ENCODE measurements at places on chromosomes 16 and 17.
A peak's percentile ranks its signal among the peaks of the same experiment; 100 is the strongest.

DNA sequence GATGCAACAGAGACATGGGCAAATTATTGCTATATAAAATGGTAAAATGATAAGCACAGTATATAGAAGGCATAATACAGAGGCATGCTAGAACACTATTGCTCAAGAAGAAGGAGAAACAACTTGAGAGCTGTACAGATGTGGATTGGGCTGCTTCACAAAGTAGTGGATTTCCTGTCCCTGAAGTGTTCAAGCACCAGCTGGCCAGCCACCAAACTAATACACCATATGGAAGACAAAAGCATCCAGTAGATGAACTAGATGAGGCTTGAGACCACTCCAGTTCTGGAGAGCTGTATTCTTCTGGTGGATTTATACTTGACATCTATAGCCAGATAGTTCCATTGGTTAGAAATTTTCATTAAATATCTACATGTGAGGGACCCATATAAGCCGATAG lies 134.1 kb upstream of the GNAO1 start:
- H3K36me3 ChIP-seq = no peaks in the 10 kb centered on the region
- peaks cover 12% of the 10 kb centered on the region for H3K27me3 ChIP-seq
- no peaks in the 10 kb centered on the region for H3K4me1 ChIP-seq
- H3K27ac ChIP-seq = no peak overlapping the region

GRCh38 chr17:37488607-37489196 lies 989 bp upstream of the DUSP14 start:
- peaks cover 41% of the 10 kb centered on the region for H3K4me1 ChIP-seq
- H3K27me3 ChIP-seq = no peaks in the 10 kb centered on the region
- no peaks in the 10 kb centered on the region for H3K36me3 ChIP-seq
- peak; percentile 25 for DNase-seq
- H3K4me3 ChIP-seq = peak overlapping the region; percentile 96

GRCh38 chr17:27339836-27340550 lies 46.1 kb downstream of the WSB1 start:
- H3K36me3 ChIP-seq = no peaks in the 10 kb centered on the region
- no peak overlapping the region for H3K27ac ChIP-seq
- H3K4me3 ChIP-seq = no peak overlapping the region
- peaks cover 15% of the 10 kb centered on the region for H3K27me3 ChIP-seq
- H3K4me1 ChIP-seq = no peaks in the 10 kb centered on the region

- H3K27ac ChIP-seq = no peak overlapping the region
- H3K36me3 ChIP-seq = peaks cover 6% of the 10 kb centered on the region
- H3K27me3 ChIP-seq = no peaks in the 10 kb centered on the region
Measured at GRCh38 chr16:57568173-57568678, 25.8 kb downstream of the ADGRG5 start.

DNA sequence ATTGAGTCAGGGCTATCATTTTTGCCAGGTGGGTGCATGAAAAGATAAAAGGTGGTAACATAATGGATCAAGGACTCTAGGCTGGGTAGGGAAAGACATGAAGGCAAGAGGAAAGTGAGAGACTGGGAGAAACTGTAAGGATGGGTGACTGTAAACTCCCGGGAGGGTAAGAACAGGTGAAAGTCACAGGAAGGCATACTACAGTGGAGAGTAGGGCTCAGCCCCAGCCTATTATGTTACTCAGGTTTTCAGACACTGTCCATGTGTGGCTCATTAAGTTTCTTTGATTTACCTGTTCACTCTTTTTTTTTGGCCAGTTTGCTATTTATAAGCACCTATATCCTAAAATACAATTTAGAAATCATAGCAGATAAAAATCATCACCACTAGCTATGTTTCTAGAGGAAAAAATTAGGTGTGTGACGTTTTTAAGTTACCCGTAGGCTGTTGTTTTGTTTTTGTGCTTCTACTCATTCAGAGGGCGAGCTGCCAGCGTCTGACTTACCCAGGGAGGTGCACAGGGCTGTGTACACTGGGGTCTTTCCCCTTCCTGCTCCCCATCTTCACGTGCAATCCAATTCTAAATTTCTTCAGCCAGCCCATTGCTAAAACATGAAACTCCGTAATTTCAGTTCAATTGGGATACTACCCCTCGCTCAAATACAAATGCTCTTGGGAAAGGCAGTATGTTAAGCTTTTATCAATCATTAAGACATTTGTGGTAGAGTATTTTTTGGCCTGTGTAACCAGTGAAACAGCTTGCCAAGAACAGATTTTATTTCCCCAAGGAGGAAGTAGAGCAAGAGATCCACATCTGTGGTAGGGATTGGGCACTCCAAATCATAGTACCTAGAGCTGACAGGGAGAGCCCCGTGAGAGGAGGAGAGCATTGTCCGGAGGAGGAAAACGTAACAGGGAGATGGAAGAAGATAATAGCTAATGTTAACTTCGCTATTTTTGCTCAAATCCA lies 21.7 kb upstream of the VWA3A start:
- H3K4me1 ChIP-seq = no peaks in the 10 kb centered on the region
- DNase-seq = no peak
- no peaks in the 10 kb centered on the region for H3K27me3 ChIP-seq
- H3K27ac ChIP-seq = no peak overlapping the region

DNA sequence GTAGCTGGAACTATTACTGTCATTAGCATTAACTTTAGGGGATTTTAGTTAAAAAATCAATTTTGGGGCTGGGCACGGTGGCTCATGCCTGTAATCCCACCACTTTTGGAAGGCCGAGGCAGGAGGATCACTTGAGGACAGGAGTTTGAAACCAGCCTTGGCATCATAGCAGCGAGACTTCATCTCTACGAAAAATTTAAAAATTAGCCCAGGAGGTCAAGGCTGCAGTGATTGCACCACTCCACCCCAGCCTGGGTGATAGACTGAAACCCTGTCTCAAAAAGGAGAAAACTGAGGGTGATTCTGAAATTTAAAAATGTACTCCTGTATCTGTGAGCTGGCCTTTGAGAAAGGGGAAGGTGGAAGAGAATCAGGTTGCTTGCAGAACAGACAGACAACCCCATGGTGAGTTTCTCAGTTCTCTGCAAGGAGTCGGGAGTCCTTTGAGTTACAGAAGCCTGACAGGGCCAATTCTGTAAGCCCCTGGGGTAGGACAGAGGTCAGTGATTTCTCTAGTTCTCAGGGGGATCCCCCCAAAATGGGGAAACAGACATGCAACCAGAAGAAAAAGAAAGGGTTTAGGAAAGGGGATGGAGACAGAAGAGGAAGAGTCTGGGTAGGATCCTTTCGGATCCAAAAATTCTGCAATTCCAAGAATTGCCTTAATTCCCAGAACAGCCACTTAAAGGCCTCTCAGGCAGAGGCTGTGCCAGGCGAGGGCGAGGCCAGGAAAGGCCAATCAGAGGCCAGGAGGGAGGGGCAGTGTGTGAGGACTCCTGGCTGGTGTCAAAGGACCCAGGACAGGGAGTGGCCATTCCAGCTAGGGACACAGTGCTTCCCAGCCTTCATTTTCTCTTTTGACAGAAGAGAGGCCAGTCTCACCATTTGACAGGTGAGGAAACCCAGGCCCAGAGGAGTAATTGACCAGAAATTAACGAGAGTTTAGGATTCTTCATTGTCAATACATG lies 6.7 kb downstream of the NUPR1 start:
- peak overlapping the region; percentile 76 for H3K27ac ChIP-seq
- H3K4me1 ChIP-seq = peaks cover 30% of the 10 kb centered on the region
- H3K4me3 ChIP-seq = no peak overlapping the region
- no peak for DNase-seq
